ENCODE measurements at places on chromosomes 6 and 20.

DNA sequence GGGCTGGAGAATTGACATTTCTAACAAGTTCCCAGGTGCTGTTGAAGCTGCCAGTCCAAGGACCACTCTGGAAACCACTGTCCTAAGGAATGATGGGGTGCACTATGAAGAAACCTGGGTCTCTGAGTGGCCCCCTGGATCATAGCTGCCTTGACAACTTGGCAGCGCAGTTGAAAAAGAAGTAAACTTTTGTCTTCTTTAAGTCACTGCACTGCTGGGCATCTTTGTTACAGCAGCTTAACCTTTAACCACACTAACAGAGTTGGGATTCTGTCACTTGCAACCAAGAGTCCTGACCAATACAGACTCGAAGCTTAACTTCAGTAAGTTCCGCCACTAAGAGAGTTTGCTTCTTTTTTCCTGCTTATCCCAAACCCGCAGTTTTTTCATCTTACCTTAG, 8.5 kb upstream of the KCNK15 start:
- DNase-seq: no peak
- H3K4me3 ChIP-seq: no peak overlapping the region
- H3K27me3 ChIP-seq: peaks cover 2% of the 10 kb centered on the region

GRCh38 chr6:38974389-38975151, 74.0 kb upstream of the GLP1R start:
- H3K4me1 ChIP-seq: no peaks in the 10 kb centered on the region
- no peaks in the 10 kb centered on the region for H3K36me3 ChIP-seq
- H3K4me3 ChIP-seq: no peak overlapping the region
- H3K27ac ChIP-seq: no peak overlapping the region
- no peak for DNase-seq

DNA sequence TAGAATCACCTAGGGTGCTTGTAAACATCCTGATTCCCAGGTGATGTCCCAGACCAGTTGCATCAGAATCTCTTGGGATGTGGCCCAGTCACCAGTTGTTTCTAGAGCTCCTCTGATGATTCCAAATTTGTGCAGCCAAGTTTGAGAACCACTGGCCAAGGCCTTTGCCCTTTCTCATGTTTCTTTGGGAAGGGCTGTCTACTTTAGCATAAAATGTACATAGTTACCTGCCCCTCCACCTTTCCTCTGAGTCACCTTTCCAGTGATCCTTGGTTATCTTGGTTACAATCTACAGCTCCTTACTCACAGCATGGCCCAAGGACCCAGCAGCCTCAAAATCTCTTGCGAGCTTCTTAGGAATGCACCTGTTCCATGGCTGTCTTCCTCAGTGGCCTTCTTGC, 266.4 kb upstream of the PRND start:
- peaks cover 14% of the 10 kb centered on the region for H3K27me3 ChIP-seq
- H3K36me3 ChIP-seq: peaks cover 4% of the 10 kb centered on the region
- H3K27ac ChIP-seq: no peak overlapping the region
- H3K4me3 ChIP-seq: no peak overlapping the region
- no peak for DNase-seq

DNA sequence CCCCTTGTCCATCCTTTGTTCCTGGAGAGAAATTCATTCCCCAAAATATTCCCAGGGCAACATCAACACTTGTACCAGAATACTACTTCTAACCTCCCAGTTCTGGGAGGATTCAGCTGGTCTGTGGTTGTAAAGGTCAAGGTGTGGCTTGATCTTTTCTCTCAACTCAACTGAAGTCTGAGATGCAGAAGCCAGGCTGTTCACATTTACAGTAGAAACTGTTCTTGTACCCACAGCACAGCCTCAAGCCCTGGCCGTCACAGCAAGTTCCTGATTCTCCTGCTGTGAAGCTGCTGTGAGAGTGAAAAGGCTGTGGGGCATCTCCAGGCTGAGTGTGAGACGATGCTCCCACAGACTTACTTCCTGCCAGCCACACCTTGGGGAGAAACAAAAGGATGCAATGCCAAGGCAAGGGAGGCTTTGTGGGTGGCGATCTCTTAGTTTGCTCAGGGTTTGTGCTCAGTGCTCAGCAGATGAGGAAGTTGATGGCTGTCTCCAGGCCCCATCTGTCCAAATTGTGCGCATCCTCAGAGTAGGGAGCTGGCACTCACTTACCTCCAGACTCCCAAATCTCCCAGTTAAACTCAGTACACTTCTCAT, 143.9 kb upstream of the FOXA2 start:
- H3K27me3 ChIP-seq: peaks cover 9% of the 10 kb centered on the region
- H3K4me1 ChIP-seq: no peaks in the 10 kb centered on the region
- H3K4me3 ChIP-seq: no peak overlapping the region
- no peak overlapping the region for H3K27ac ChIP-seq

GRCh38 chr6:44120692-44121443, 6.4 kb downstream of the MRPL14 start:
- peaks cover 47% of the 10 kb centered on the region for H3K4me1 ChIP-seq
- DNase-seq: no peak
- H3K36me3 ChIP-seq: peaks cover 4% of the 10 kb centered on the region
- no peaks in the 10 kb centered on the region for H3K27me3 ChIP-seq
- no peak overlapping the region for H3K27ac ChIP-seq

DNA sequence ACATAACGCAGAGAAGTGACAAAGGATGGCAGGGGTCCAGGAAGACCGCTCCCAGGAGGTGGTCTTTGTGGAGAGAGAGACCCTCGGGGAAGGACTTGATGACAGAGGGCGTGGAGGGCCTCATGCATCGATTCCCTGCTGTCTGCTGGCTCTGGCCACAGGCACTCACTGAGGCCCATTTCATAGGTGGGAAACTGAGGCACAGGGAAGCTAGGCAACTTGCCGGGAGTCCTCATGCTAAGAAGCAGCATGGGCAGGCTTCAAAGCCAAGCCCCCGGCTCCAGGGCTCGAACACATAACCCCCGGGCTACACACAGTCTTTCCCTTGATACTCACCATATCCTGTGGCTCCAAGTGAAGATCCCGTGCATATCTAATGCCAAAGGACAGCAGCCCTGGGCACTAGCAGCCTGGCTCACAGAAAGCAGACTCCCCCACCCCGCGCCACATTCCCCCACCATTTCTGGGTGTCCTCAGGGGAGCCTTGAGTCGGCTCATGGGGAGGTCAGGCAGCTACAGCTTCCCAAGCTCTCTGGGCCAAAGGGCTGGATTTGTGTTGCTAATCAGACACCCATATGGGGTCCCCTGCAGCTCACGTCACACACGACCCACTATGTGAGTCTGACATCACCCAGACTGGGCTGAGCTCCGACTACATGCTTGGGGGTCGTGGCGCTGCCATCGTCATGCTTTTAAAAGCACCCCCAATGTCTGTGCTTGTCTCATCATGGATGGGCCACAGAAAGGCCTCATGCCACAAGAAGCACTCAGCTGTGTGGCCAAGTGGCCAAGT, 130.9 kb upstream of the PMEPA1 start:
- H3K4me3 ChIP-seq: no peak overlapping the region
- no peaks in the 10 kb centered on the region for H3K4me1 ChIP-seq
- H3K36me3 ChIP-seq: no peaks in the 10 kb centered on the region
- no peak overlapping the region for H3K27ac ChIP-seq
- DNase-seq: no peak

DNA sequence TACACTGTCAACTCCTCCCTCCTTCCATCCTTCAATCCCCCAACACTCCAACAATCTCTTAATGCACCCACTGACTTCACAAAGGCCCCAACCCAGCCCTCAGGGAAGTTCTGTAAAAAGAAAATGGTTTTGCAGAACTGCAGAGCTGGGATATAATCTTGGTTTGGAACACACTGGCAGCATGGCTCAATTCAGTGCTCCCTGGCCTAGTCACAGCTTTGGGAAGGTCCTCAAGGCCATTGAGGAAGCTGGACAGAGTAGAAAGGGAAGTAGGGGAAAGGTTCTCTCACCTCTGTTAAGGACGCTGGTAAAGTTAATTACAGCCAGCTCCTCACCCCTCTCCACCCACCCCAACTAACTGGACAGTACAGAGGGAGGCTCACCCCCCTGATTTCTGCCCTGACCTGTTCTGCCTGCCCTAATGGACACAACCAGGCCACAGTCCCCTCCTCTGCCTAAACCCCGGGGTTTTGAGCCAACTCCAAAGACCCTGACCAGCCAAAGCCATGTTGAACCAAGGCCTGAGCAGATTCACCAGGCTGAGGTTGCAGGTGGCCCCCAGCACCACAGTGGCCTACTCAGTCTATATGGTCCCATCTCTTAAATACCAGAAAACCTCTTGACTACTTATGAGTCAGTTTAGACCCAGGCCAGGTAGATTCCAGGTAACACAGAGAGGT, 49.2 kb downstream of the MAFB start:
- H3K4me1 ChIP-seq: no peaks in the 10 kb centered on the region
- H3K27ac ChIP-seq: no peak overlapping the region
- H3K36me3 ChIP-seq: no peaks in the 10 kb centered on the region
- H3K4me3 ChIP-seq: no peak overlapping the region
- H3K27me3 ChIP-seq: peaks cover 15% of the 10 kb centered on the region

- no peak overlapping the region for H3K27ac ChIP-seq
- H3K36me3 ChIP-seq: no peaks in the 10 kb centered on the region
- H3K27me3 ChIP-seq: peaks cover 4% of the 10 kb centered on the region
- no peak for DNase-seq
- peaks cover 3% of the 10 kb centered on the region for H3K4me1 ChIP-seq
- H3K4me3 ChIP-seq: no peak overlapping the region
Measured at GRCh38 chr6:150777736-150778135, 87.8 kb upstream of the MTHFD1L start.

DNA sequence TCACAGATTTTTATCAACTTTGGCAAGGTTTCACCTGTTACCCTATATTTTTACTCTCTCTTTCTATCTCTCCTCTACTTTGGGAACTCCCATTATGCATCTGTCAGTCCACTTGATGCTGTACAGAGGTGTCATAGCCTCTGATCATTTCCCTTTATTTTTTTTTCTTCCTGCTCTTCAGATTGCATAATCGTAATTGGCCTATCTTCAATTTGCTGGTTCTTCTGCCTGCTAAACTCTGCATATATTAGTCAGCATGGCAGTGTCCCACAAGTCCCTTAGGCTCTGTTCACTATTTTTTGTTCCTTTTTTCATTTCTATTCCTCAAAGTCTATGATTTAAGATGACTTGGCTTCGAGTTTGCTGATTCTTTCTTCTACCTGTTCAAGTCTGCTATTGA, 44.7 kb upstream of the MICB start:
- H3K4me3 ChIP-seq: no peak overlapping the region
- H3K36me3 ChIP-seq: peaks cover 6% of the 10 kb centered on the region
- peaks cover 19% of the 10 kb centered on the region for H3K27me3 ChIP-seq

DNA sequence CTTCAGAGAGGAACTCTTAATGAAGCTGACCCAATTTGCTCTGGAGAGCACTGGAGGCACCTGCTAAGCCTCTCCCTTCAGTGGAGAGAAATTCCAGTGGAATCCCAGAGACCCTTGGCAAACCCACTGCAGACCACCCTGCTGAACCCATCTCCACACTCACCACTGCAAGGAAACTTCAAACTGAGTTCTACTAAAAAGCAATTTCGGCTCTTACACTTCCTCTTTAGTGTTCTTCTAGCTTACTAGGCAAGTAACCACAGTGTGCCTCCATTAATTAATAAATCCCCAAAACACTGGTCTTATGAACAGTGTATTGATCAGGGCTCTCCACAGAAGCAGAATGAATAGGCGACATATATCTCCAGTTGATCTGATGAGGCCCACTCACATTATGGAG, 43.0 kb upstream of the HLA-E start:
- no peak for DNase-seq
- peaks cover 72% of the 10 kb centered on the region for H3K27me3 ChIP-seq
- H3K4me3 ChIP-seq: no peak overlapping the region
- H3K27ac ChIP-seq: no peak overlapping the region
- H3K4me1 ChIP-seq: peaks cover 12% of the 10 kb centered on the region
- no peaks in the 10 kb centered on the region for H3K36me3 ChIP-seq

GRCh38 chr6:138734585-138734984, 39.0 kb upstream of the CCDC28A start:
- no peaks in the 10 kb centered on the region for H3K4me1 ChIP-seq
- H3K4me3 ChIP-seq: no peak overlapping the region
- H3K27ac ChIP-seq: no peak overlapping the region
- H3K27me3 ChIP-seq: no peaks in the 10 kb centered on the region

GRCh38 chr6:33641144-33641543, 20.0 kb downstream of the ITPR3 start:
- H3K27ac ChIP-seq: no peak overlapping the region
- peaks cover 41% of the 10 kb centered on the region for H3K4me1 ChIP-seq
- no peak for DNase-seq

- H3K4me1 ChIP-seq: peaks cover 4% of the 10 kb centered on the region
- H3K4me3 ChIP-seq: no peak overlapping the region
- DNase-seq: no peak
- H3K36me3 ChIP-seq: no peaks in the 10 kb centered on the region
Measured at GRCh38 chr6:79612918-79613317, 18.2 kb upstream of the SH3BGRL2 start.

DNA sequence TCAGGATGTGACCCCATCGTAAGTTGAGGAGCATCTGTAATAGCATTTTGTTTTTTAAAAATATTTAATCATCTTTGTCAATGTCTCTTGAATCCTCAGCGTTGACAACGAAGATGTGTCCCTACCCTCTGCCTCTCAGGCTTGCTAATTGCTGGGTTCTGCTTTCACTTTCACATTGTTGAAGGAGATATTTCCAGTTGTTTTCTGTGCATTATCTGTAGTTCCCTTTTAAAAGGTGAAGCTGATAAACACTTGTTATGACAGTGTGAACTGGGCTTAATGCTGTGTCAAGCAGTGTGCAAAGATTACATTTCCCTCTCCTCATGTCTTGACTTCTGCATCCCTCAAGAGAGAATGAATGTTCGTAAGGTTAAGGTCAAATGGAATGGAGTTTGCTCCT, 54.9 kb downstream of the CSE1L start:
- peaks cover 33% of the 10 kb centered on the region for H3K4me1 ChIP-seq
- H3K27ac ChIP-seq: peak overlapping the region; percentile 57
- no peaks in the 10 kb centered on the region for H3K27me3 ChIP-seq
- no peak for DNase-seq

DNA sequence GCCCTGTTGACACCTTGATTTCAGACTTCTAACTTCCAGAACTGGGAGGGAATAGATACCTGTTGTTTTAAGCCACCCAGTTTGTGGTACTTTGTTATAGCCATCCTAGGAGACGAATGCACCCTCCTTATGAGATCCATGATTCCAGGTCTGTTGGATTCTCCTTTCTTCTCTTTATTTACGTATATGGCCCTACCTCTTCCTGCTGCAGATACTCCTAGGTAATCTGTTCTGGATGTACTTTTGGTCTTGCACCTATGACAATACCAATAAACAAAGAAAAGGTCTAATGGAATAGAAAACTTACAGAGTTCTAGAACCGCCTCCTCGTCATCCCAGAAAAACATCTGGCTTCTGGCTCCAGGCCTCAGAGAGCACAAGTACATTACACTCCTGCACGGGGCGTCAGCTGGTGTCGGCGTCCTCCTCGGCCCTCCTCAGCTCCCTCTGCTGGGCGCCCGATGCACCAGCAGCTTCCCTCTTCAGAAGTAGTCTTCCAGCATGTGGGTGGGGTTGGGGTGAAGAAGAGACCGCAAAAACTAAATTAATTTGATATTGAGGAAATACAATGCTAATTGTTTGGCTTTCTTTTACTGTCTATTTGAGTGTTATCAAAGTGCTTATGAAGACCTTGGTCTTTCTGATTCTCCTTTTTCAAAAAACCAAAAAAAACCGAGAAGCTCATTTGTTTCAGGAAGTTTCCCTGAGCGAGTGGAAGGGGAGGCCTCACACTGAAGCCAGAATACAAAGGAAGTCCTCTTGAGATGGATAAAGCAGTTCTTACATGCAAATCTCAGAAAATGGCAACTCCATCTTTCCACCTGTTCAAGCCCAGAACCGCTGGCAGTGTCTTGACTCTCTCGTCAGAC, 9.7 kb upstream of the ATXN1 start:
- H3K27me3 ChIP-seq: no peaks in the 10 kb centered on the region
- peaks cover 59% of the 10 kb centered on the region for H3K4me1 ChIP-seq
- H3K4me3 ChIP-seq: peak overlapping the region; percentile 59
- H3K36me3 ChIP-seq: no peaks in the 10 kb centered on the region
